HS-5 (cell line): ENCODE measurements at places on chromosomes 6 and 20.

DNA sequence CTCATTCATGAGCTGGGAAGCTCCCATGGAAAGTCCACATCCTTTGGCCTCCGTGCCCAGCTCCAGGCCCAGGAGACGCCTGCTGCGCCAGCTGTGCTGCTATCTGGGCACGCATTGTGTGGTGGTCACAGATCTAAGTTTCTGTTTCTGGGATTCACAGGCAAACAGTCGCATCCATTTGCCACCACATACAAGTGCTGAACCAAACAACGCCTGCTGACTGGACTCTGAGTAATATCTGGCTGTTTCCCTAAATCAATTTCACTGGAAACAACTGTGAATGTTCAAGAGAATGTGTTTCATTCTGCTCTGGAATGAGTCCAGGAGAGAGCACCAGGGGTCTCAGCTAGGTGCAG is 45.5 kb downstream of the IRF4 start:
- no peak for DNase-seq

DNA sequence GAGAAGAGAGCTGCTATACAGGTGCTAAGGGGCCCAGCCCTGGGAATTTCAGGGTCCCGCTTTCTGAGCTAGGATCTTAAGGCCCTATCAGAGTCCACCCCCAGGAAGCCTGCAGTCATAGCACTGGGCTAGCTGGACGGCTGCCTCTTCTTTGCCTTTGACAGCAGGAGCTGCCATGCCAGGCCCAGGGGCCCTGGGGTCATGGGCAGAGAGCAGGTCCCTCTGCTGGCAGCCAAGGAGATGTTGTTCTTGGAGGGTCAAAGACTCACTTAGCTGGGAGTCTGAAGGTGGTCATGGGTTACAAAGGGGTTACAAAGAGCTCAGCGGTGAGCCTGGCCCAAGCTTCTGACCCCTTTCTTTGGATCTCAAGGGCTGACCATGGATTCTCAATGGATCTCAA is 52.7 kb downstream of the RPP21 start:
- DNase-seq: no peak

DNA sequence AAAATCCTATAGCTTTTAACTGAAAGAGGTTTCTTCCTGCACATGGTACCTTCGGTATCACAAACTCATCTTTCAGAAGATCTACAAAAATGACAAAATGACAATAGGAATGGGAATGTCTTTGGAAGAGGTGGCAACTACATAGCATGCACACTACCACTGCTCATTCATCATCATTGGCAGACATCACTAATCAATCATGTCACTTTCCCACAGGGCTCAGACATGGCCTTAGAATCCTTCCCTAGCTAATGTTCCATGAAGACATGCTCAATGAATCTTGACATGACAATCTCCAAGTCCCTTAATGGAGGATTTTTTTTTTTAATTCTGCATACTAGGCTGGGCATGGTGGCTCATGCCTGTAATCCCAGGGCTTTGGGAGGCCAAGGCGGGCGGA is 3.2 kb upstream of the PGC start:
- DNase-seq: no peak

DNA sequence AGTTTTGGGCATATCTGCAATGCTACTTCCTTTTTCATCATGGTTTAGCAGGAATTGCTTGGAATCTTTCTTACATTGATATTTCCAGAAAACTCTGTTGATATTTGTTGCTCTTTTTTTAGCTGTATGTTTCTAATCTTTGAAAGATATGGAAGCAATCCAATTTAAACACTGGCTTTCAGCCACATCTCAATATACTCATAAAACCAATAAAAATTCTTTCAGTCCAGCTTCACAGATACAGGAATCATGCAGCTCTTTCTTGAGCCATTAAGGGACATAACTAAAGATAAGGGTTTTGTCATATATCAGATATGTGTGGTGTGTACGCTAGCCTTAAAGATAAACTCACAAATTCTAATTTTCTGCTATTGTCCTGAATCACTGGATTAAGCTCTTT is 47.4 kb downstream of the PKIB start:
- DNase-seq: peak; percentile 4

DNA sequence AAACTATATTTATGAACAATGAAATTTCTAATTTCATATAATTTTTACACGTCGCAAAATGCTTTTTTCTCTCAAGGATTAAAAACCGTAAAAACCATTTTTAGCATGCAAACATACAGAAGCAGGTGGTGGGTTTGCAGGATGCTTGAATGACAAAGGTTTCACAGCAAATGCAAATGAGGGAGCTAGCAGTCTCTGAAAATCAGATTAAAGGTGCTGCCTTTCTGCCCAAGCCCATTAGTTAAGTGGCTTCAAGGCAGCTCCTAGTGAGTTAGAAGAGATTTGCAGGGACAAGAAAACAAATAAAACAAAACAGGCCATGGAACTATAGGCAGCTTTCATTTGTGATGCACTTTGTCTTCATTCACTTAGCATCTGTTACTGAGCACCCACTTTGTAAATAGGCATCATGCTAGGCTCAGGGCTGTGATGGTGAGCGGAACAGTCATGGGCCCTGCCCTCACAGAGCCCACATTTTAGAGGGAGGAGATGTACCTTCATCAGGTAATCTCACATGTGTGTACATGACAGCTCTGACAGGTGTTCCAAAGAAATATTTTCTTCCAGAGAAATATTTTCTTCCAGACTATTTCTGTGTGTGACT is 29.5 kb downstream of the NAPB start:
- DNase-seq: no peak

GRCh38 chr20:347317-347639 is 367 bp downstream of the NRSN2 start:
- no peak for DNase-seq

DNA sequence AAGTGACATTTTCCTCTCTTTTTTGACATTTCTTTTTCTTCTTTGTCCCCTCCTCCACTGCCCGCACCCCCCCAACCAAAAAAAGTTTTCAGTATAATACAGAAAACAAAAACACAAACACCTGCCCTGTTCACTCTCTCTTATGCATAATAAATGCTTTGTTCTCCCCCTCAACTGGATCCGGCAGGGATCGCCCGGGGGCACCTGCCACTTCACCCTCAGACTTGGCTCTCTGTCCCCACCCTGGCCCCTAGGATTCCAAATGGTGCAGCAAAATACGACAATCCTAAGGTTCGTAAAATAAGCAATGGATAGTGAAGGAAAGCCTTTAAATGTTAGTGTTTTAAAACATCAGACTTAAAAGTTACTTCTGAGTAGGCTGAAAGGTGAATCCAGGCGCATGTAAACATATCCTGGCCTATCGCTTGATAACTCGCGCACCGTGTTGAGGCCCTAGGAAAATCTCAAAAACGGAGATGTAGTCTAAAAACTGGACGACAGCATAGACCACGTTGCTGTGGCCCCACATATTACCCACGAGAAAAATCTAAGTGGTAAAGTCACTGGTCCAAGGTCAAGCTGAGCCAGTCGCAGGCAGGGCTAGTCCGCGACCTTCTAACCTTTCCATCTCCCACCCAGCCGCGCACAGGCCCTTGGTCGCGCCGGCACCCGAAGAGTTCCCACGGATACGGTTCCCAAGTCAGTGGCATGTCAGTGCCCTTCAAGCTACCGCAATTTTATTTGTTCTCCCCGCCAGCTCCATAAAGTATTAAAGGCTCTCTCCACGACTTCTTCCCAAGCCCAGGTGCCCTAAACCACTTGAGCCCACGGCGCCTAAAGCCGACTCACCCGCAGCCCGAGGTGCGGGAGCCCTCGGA is 130.8 kb downstream of the OGFRL1 start:
- no peak for DNase-seq

- peak; percentile 6 for DNase-seq
Measured at GRCh38 chr6:72554761-72555221, 67.1 kb upstream of the KCNQ5 start.

GRCh38 chr20:497979-498378 is 35.6 kb upstream of the TBC1D20 start:
- no peak for DNase-seq

- no peak for DNase-seq
Measured at GRCh38 chr20:2691127-2691526, 1.5 kb upstream of the EBF4 start.

DNA sequence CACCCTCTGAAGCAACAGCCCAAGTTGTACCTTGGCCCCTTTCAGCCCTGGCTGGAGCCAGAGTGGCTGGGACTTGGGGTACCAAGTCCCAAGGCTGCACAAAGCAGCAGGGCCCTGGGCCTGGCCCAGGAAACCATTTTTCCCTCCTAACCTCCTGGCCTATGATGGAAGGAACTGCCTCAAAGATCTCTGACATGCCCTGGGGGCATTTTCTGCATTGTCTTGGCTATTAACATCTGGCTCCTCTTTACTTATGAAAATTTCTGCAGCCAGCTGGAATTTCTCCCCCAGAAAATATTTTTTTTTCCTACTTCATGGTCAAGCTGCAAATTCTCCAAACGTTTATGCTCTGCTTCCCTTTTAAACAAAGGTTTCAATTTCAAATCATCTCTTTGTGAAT is 269.4 kb upstream of the CDYL start:
- DNase-seq: no peak

DNA sequence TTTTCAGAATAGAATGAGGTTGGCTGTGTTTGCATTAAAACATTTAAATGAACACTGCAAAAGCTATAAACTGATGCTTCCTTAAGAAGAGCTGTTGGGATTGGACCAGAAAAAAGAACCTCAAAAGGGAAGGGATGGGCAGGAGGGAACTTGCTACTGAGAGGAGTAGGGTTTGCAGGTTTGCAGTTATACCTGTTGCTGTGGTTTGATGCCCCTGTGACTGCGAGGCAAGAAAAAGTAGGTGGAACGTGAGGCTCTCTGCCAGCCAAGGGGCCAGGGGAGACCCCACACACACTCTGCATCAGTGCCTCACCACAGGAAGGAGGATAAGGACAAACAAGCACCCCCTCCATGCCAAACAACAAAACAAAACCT is 197.2 kb downstream of the BCAS1 start:
- DNase-seq: no peak

DNA sequence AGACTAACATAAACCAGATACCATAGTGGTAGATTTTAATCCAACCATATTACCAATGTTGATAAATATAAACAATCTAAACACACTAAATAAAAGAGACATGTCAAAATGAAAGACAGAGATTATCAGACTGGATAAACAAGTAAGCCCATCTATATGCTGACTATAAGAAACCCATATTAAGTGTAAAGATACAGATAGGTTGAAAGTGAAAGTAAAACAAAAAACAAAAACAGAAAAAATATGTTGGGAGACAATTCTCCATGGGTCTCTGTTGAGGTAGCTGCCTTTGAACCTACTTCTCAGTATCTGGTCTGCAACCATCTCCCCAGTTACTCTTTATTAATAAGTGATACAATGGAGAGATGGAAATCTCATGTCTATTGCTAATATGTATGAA is 21.2 kb downstream of the REV3L start:
- no peak for DNase-seq

DNA sequence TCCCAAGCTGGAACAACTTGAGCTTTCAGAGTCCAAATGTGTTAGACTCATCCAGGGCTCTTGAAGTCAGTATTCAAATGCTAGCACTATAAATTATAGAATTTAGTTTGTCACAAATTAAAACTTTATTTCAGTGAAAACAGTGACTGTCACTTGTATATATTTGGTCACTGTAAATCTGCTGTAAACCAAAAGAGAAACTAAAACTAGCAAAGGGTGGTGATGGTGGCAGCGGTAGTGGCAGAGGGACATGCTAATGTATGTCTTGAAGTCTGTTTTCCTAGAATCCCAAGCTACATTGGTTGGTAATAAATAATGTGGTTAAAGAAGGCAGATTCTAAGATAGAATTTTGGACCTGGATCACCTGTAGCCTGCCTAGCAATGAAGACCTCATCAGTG is 140.4 kb upstream of the CENPW start:
- DNase-seq: no peak

- no peak for DNase-seq
Measured at GRCh38 chr6:3320238-3320811, 61.6 kb downstream of the PSMG4 start.

DNA sequence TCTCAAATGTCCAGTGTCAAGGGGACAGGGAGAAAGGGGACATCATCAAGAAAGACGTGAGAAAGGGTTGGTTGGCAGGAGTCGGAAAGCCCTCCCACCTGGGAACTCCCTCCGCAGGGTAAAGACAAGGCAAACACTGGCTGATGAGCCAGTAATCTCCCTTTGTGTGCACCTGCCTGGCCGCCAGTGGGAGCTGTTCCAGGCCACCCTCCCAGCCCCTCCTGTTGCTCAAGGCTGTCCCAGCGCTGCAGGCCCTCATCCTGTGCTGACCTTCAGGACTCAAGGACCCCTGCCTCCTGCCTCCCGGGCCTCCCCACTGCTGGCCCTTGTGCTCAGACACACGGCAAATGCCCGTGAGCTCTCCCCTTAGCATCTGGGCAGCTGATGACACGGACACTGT is 7.4 kb downstream of the FRMD1 start:
- no peak for DNase-seq

- DNase-seq: no peak
Measured at GRCh38 chr6:40738551-40739193, 151.5 kb upstream of the LRFN2 start.
